Mesothelial cell of epicardium (in vitro differentiated cells): ENCODE measurements at places on chromosomes 2 and 18.
A peak's percentile ranks its signal among the peaks of the same experiment; 100 is the strongest.

DNA sequence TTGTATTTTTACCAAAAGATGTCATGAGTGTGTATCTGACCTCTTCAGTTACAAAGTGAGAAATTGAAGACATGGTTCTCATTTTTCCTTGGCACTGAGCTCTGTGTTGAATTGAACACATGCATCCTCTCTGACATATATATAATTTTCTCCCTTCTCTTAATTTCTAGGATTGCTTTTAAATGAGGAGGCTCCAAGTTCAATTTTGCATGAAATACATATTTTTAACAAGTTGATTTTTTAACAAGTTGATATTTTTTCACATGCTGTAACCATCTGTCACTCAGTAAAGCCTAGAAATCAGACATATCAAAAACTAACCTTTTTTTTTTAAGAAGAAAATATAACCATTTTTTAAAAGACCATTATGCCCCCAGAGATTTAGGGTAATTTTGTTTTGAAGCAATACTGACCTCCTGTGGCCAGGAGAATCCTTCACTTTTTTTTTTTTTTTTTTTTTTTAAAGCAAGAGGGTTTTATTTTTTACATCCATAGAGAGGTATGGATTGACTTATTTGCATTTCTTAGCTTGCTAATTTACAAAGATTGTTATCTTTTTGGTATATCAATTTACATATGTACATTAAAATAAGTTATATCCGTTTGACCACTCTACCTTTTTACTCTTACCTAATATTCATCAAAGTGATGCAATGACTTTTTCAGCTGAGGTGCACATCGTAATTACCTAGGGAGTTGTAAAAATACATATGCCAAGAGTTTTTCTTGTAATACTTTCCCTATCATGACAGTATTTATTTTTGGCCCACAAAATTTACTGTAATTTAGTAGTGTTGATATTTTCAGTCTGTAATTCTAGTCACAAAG, 161.8 kb downstream of the SOCS6 start:
- no peak for DNase-seq

DNA sequence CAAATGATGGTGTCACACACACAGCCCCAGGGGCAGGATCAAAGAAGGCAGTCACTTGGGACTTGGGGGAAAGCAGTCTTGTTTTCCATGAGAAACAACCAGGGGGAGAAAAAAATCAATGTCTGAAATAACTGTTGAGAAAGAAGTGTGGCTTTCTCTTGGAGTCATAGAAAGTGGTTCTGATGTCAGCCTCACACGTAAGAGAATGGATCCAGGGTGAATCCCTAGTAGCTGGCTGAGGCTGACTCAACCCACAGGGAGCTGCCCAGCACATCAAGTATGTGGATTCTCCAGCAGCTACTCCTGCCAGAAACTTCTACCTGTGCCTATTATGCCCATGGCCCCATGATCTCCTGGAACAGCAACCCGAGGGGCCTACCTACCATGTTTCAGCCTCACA, 33.6 kb upstream of the ZBTB7C start:
- no peak for DNase-seq

- no peak for DNase-seq
Observed at GRCh38 chr2:118269408-118270051, 181.3 kb downstream of the INSIG2 start.

- no peak for DNase-seq
Observed at GRCh38 chr2:96788442-96789244, 27.4 kb upstream of the CNNM3 start.

DNA sequence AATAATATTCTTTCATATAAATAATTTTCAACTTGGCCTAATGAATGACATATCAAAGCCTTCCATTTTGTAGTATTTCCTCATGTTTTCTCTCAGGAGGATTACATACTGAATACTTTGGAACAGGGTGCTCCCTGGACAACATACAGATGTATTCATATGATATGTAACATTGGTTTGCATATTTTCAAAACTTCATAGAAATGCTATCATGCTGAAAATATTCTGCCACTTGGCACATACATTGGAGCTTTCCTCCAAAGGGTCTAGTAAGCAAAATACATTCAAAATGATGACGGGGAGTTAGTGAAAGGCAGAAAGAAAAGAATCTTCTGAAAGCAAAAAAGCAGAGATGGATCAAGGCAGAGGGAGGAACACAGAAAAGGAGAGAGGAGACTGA, 38.1 kb upstream of the RTN4 start:
- no peak for DNase-seq

GRCh38 chr2:148534416-148535204, 109.9 kb upstream of the EPC2 start:
- DNase-seq: no peak

GRCh38 chr18:34976899-34977837, 64.0 kb upstream of the MAPRE2 start:
- DNase-seq: peak; percentile 60

- DNase-seq: no peak
Observed at GRCh38 chr2:66435549-66435875, 587 bp downstream of the MEIS1 start.

DNA sequence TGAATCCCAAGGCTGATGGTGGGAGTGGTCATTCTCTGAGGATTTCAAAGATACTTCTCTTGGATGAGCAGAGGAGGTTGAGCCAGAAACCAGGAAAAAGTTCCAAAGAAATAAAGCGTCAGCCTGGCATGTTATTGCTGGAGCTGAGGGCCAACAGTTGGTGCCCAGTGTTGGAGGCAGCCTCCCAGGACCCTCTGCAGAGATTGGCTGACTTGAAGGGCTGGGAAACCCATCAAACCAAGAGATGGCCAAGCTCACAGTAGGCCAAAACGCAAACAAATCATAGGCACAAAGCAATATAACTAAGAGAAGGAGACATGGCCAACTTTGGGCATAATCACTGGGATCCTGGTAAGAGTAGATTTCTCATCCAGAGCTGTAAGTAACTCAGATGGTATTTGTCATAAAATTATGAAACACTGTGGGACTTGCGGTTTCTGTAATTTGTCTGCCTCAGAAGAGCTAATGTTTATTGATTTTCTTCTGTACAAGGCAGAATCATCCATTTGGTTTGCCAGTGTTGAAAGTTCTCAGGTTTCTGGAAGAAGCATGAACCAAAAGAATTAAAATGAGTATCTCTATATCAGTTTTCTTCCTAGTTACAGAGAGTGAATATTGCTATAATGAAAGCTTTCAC, 108.3 kb downstream of the ATL2 start:
- DNase-seq: no peak

DNA sequence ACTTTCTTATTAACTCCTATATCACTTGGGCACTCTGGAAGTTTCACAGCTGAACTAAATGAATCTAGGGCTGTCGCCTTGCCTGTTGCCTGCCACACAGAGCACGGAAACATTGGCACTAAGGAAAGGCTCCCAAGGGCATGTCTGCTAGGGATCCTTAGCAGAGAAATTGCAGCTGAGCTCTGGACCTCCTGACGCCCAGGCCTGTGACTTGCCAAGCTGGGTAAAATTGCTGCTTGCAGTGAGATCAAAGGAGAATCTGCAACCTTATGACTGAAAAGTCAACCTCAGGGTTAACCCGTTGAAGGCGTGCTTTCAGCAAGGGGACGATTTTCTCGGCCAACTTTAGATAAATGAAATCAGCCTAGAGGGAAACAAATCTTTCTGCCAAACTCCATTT, 189.8 kb downstream of the NCK2 start:
- no peak for DNase-seq

GRCh38 chr2:119407430-119408220, 24.0 kb upstream of the TMEM37 start:
- no peak for DNase-seq

- no peak for DNase-seq
Observed at GRCh38 chr2:15112216-15112615, 448.9 kb downstream of the NBAS start.

DNA sequence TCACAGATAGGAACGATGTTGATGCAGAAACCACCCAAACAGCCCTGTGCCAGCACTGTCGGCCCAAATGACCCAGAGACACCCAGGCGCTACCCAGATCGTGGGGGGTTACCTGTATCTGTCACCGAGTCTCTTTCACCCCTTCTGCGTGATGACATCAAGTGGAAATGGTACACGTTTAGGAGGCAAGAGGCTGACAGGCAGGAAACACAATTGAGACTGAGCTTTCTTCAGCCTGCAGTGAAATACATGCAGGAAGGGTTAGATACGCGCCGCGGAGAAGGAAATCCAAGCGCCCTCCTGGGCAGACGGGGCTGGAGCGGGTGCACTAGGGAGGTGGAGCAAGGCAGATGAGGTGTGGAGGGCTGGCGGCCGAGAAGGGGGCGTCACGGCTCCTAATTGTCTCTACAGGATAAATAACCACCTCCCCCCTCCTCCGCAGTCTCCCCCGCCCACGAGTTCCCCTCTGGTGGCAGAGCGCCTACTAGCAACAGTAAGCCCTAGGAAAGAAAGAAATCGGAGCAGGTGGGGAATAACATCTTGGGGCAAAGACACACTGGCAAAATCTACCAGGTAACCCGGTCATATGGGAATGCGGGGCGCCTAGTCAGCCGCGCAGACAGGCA, at the start of gene RNF152:
Gene RNF152 (minus strand): TSS at position 325 of the 626 bp plus-strand sequence. CDS start 76,544 bp downstream, outside the sequence.
- peak; percentile 49 for DNase-seq

- no peak for DNase-seq
Observed at GRCh38 chr18:73724958-73725357, 422.7 kb downstream of the FBXO15 start.

DNA sequence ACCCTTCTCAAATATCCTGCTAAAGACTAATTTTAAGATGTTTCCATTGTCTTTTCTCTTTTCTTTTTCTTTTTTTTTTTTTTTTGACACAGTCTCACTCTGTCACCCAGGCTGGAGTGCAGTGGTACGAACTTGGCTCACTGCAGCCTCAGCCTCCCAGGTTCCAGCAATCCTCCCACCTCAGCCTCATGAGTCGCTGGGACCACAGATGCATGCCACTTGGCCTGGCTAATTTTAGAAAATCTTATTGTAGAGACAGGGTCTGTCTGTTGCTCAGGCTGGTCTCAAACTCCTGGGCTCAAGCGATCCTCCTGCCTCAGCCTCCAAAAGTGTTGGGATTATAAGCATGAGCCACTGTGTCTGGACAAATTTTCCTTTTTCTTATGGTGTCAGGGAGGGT, 167.5 kb downstream of the MCFD2 start:
- DNase-seq: no peak

- DNase-seq: no peak
Observed at GRCh38 chr2:121776885-121777698, 21.6 kb downstream of the TSN start.

DNA sequence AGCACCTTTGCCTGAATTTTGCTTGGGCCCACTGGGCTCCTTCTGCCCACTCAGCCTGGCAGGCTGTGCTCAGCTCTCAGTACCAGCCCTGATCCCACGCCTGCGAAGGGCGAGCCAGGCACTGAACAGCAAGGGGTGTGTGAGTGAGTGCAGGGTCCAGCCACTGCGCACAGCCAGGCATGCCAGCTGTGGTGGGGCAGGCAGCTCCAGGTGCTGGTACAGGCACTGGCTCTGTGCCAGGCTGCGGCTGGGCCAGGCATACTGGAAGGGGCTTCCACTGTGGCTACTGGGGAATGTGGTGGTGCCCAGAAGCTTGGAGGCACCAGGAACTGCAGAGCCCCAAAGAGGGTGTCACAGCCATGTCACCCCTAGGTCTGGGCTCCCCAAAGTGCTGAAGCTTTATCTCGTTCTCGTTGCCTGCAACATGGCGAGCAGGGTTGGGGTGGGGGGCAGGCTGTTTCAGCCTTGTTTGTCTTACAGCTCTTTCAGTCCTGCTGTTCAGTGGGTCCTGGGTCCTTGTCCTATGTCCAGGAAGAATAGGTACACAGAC, 8.8 kb downstream of the DYSF start:
- peak; percentile 27 for DNase-seq

DNA sequence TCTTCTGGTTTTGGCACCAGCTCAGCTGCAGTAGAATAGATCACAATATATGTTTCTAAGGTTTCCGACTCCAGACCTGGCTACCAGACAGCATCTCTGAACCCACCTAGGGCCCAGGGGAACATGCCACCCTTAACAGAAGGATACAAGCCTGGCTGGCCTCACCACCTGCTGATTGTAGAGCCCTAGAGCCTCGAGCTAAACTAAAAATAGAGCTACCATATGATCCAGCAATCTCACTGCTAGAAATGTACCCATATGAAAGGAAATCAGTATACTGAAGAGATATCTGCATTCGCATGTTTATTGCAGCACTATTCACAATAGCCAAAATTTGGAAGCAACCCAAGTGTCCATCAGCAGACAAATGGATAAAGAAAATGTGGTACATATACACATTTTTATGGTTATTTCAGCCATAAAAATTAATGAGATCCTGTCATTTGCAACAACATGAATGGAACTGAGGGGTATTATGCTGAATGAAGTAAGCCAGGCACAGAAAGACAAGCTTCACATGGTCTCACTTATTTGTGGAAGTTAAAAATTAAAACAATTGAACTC, 242.4 kb upstream of the SLC39A10 start:
- DNase-seq: no peak

DNA sequence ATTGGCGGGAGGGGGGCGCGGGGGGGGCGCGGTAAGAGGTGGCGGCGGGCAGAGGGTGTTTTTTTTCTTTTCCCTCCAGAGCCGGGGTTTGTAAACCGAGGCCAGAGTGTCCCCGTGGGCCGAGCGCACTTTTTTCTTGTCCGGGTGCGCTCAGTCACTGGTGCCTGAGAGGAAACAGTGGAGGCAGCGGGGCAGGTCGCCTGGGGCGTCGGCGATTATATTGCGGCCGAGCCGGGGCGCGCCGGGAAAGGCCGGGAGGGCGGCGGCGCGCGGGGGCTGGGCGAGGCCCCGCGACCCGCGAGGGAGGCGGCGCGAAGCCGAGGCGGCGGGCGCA, 275 bp downstream of the HOXD8 start:
- DNase-seq: no peak

- DNase-seq: no peak
Observed at GRCh38 chr2:149258531-149258930, 71.9 kb upstream of the LYPD6 start.

DNA sequence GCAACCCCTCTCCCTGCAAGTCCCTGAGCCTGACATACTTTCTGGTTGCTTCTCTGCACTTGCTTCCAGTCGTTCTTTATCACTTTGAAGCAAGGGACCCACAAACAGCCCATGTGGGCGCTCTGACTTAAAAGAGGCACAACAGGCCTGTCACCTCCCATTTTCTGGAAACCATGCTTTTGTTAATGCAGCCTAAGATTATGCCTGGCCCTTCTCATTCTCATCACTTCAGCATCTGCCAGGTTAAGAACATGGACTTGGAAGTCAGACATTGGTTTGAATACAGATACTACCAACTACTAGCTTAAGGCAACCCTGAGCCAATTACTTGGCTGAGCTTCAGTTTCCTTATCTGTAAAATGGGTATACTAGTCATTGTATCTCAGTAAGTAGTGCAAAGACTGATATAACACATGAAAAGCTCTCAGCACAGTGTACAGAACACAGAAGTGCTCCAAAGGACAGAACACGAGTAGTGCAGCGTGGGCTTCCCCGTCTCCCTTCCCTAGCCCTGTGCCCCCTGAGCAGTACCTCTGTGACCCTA, 141.4 kb downstream of the TNS1 start:
- DNase-seq: no peak
